ENCODE measurements at places on chromosomes 12 and 14. TPM values are rescaled to one million over a fixed set of nuclear protein-coding genes. Genes with fewer than 3 reads are reported as not detected.

Gene SSTR1
- under 0.01 TPM for total RNA-seq

Gene USP44
- total RNA-seq: 4.2 TPM

Gene PAX9
- not detected for total RNA-seq

Gene SLC8A3
- total RNA-seq: 0.13 TPM

Gene TSPAN9
- total RNA-seq: 96.8 TPM

Gene LRRC10
- not detected for total RNA-seq

Gene KRT4
- not detected for total RNA-seq

Gene STAB2
- 71.1 TPM for total RNA-seq

Gene SENP1
- total RNA-seq: 9.6 TPM

Gene ERG28
- 6.0 TPM for total RNA-seq

Gene ALDH2
- 62.2 TPM for total RNA-seq

Gene BRF1
- 20.8 TPM for total RNA-seq

Gene CLEC7A
- total RNA-seq: 0.26 TPM

Gene SPTB
- under 0.01 TPM for total RNA-seq

DNA sequence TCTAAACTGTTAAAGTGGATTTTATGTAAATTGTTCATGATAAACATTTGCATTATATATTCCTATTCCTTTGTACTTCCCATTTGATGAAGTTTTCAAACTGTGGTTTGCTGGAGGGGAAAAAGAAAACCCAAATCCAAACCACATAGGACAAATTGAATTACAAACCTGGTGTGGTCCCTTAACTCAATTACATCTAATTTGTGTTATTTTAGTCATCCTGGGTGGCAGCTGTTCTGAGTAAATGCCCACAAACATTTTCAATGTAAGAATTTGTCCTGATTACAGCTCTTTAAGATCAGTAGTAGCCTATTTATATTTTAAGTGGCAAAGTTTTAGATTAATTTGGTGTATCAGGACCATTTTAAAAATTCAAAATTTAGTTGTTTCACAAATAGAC, 153.9 kb downstream of the RAD51B start:
- no peak for DNase-seq

DNA sequence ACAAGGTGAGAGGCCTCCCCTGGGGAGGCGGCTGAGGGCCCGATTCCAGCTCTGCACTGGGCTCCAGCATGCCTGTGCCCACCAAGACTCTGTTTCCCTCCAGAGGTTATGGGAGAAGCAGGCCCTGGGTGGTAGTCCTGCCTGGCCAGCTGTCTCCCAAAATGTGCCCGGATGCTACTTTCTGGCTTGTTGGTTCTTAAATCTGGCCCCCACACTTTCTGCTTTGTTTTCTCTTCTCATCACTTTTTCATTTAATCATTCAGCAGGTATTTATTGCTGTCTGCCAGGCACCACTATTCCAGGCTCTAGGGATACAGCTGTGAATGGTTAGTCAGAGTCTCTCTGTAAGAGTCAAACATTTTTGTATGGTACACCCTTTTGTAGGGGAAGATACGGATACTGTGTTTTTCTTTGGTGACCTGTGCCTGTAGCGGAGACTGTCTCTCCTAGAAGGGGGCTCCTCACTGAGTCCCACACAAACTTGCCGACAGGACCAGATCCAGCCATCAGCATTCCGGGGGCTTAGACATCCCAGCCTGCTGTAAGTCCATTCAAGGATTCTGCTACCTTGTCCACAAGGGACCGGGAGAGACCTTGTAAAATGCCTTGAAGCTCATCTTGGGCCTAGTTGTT, 3.8 kb downstream of the DHRS2 start:
- no peak for DNase-seq

GRCh38 chr12:48934312-48934706, 9.0 kb upstream of the FKBP11 start:
- DNase-seq: no peak

- DNase-seq: no peak
Observed at GRCh38 chr14:76531821-76532318, 155.9 kb downstream of the ESRRB start.

- DNase-seq: no peak
Observed at GRCh38 chr14:104787736-104788135, 7.8 kb downstream of the AKT1 start.

DNA sequence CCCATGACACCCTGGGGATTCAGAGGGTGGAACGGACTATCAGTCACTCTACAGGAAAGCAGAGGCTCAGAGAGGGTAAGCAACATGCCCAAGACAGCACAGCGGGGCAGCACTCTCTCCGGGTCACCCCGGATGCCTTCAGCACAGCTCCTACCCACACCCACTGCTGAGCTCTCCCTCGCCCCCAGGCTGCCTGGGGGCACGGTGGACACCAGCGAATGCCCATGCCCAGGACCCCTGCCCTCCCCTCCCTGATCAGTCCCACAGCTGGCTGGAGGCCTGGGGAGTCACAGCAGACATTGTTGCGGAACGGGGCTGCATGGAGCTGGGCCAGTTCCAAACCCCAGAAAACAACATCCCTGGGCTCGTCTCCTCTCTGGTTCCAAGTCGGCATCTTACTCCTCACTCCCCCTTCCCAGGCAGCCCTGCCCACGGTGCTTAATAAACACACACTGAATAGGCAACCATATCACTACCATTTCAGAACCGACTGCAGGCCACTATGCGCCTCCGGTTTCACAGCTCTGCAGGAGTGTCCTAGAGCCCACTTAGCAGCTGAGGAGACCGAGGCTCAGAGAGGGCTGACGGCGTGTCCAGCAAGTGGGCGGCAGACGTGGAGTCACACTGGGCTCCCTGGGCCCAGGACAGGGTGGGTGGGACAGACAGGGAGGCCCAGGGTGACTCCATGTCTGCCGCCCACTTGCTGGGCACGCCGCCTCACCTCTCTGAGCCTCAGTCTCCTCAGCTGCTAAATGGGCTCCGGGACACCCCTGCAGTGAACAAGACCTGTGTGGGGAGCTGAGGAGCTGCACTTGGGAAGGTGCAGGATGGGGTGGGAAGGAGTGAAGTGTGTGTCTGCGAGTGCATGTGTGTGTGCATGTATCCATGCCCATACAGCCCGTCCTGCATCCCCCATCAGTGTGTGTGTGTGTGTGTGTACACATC, 27.0 kb downstream of the CCDC85C start:
- DNase-seq: no peak

GRCh38 chr12:88424791-88425730, 155.2 kb downstream of the KITLG start:
- DNase-seq: no peak

DNA sequence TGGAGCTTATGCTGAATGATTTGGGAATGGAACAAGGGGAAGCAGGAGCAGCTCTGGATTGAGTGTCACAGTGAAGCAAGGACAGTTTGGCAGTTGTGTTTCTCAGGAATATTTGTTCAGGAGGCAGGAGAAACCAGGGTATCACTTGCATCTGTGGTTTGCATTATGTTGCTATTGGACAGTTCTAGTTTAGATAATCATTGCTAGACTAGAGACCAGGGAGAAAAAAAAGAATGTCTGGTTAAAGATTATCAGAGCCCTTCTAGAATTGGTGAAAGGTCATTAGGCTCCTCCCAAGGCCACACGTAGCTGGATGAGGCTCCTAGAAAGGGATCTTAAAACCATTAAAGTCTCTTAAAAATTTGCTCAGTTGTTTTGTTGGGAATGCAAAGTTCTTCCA, 17.0 kb upstream of the SRSF5 start:
- no peak for DNase-seq

- no peak for DNase-seq
Observed at GRCh38 chr14:94670692-94671285, 58.6 kb downstream of the SERPINA3 start.

GRCh38 chr14:50714450-50715073, 46.5 kb upstream of the SAV1 start:
- DNase-seq: peak; percentile 36

- no peak for DNase-seq
Observed at GRCh38 chr14:59890676-59891075, 20.1 kb upstream of the RTN1 start.

DNA sequence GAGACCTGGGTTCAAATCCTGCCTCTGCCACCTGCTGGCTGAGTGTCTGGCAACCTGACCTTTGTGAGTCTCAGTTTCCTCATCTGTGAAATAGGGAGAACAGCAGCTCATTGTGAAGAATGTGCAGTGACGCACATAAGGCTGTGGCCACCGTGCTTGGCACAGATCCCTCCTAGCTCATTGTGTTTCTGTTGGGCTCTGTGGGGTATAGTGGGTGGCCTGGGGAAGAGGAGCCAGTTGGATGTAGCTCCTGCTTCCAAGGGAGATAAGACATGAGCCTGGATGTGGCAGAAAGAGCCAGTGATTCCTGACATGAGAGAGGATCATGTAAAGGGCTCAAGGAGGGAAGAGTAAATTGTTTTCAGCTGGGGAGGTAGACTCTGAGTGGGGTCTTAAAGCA, 120.0 kb downstream of the ESRRB start:
- no peak for DNase-seq

DNA sequence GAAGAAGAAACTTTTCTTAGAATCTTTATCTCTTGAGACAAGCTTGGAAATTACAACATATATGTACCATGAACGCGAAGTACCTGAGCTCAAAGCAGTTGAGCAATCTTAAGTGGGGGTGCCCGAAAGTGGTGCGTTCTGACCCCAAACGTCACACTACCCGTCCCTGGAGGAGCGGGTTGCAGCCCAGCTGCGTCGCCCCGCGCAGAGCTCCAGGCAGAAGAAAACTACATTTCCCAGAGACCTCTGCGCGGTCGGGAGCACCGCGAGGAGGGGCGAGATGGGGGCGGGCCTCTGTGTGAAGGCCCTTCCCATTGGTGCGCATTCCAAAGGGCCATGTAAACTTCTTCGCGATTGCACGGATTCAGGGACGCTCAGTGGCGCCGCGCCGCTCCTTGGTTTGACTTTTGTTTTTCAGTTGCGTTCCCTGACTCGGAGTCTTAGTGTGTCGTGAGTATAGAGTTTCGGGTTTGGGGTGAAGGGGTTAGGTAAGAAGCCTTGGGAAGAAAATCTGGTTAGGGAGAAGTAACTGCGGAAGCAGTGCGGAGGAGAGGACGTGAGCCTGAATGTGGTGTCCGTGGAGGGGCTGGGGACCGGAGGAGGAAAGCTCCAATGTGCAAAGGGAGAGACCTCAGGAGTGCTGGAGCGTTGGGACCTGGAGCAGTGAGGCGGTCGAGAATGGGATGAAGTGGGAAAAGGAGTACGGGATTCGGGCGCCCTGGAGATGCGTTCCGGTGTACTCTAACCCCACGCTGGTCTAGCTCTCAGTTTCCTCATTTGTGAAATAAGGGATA, at the start of gene CCDC77:
CCDC77 (plus strand) TSS at position 410 of the 794 bp plus-strand sequence. CDS start 7,740 bp downstream, outside the sequence.
- DNase-seq: peak; percentile 76

GRCh38 chr14:26289891-26290486, 307.8 kb downstream of the NOVA1 start:
- DNase-seq: no peak

GRCh38 chr14:23633160-23633701, 2.9 kb upstream of the DHRS2 start:
- no peak for DNase-seq

GRCh38 chr12:70365648-70366518, at the start of gene KCNMB4:
Gene KCNMB4 (plus strand): TSS chr12:70366290. CDS start chr12:70366735, 445 bp downstream.
- DNase-seq: no peak

- DNase-seq: no peak
Observed at GRCh38 chr14:77130386-77130785, 11.2 kb downstream of the ZDHHC22 start.

- no peak for DNase-seq
Observed at GRCh38 chr12:107634530-107634929, 51.1 kb upstream of the PWP1 start.

DNA sequence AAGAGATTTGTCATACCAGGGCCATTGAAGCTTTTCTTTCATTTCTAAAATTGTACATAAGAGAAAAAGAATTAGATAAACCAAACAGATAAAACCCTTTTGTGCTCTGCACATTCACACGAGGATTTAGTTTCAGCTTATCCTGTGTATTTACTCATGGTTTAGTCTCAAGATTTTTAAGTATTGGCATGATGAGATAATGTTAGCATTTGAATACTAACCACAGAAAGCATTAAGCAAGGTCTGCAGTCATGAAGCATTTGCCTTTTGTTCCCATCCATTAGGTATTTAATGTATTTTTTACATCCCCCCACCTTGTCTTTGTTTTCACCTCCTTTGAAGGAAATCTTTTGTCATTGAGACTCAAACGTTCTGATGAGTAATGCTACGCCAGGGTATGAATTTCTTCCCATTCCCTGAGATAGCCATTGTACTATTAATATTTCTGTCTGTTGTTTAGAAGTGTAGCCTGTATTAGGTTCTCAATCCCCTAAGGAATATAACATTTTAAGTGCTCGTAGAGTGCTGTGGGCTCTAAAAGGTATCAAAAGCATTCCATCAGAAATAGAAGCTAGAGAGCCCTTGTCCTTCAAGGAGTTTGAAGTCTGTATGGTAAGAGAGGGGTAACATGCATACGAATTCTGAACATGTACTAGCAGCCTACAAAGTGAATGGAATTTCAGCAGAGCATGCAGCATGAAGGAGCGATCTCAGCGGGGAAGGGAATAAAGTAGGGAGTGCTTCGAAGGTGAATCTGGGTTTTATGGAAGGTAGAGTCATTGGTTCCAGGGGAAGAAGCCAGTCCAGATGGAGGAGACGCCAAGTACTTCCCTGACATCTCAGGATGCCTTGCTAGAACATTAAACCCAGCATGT, 22.3 kb downstream of the CRADD start:
- no peak for DNase-seq

GRCh38 chr14:23099212-23099861, 4.0 kb downstream of the C14orf119 start:
- no peak for DNase-seq

GRCh38 chr12:40616383-40616915, 75.8 kb upstream of the CNTN1 start:
- DNase-seq: no peak

DNA sequence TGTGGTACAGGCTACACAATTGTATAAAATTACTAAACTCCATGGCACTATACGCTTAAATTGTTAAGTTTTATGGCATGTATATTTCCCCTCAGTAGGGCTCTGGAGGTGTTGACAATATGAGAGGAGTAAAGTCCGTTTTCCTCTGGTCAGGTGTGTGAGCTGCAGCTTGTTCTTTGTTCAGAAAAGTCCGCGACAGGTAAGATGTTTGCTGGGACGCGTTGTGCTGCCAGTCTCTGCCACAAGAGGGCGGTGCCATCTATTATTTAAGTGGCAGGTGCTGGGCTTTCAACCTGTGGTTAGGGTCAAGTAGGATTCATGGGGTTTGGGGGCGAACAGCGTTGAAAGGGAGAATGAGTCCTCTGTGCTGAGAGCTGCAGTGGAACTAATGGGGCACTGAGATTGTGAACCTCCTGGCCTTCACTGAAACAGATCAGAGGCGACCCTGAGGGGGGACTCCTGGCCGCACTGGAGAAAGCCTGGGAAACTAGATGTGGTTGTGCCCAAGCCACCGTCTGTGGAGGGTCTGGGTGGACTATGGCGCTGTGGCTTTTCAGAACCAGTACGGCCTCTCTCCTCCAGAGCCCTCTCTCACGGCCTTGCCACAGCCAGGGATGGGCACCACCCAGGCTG, 179.0 kb downstream of the SLC15A4 start:
- no peak for DNase-seq

All from dermis microvascular lymphatic vessel endothelial cell (primary cell).